ENCODE measurements at places on chromosomes 4 and X.

- no peak for DNase-seq
Observed at GRCh38 chr4:26715636-26716242, 131.9 kb downstream of the TBC1D19 start.

DNA sequence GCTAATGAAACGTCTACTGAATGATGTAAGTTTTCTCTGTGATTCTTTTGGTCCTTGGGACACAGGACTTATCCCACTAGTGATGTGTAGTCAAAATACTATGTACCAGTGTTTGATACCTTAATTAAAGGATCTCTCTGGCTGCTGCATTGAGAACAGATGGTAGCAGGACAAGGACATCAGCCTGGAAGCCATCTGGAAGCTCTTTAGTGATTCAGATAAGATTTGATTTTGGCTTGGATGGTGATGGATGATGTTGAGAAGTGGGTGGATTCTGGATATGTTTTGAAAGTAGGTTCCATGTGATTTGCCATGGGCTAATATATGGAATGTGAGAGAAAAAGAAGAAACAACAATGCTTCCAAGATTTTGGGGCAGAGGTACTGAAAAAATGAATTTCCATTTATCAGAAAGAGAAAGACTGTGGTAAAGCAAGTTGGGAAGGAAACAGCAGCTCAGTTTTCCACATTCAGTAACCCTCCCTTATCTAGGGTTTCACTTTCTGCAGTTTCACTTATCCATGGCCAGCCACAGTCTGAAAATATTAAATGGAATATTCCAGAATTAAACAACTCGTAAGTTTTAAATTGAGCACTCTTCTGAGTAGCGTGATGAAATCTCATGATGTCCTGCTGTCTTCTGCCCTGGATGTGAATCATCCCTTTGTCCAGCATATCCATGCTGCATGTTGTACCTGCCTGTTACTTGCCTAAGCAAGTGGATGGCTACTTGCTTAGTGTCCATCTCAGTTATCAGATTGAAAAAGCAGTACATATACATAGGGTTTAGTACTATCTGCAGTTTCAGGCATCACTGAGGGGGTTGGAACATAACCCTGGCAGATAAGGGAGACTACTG, 15.6 kb downstream of the CD38 start:
- DNase-seq: no peak

- DNase-seq: peak; percentile 89
Observed at GRCh38 chr4:78032446-78032845, 24.7 kb upstream of the FRAS1 start.

DNA sequence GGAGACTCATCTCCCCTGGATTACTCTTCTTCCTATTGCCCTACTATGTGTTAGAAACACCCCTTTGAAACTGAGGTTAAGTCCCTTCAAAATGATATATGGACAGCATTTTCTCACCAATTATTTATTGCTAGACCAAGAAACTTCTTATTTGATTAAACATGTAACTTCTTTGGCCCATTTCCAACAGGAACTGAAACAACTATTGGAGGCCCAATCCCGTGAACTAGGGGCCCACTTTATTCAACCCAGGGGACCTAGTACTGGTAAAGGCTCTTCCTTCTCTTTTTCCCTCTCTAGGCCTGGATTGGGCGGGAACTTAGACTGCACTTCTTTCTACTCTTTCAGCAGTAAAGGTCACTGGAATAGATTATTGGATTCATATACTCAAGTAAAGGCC, 16.7 kb upstream of the COL25A1 start:
- no peak for DNase-seq

DNA sequence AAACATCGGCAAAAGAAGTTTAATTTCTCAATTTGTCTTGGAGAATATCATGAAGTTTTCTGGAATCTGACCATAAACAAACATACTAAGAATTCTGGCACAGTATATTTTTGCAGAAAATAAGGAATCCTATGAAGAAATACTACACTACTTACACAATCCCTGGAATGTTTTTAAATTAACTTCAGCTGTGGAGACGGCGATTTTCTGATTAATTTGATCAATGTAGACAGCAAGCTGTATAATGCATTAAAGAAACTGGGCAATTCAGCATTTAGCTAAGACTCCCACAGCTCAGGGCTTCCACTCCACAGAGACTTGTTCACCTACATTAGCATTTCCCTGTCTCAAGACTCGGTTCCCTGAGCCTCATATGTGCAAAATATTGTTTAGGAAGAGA, 12.2 kb downstream of the EGFL6 start:
- DNase-seq: no peak

DNA sequence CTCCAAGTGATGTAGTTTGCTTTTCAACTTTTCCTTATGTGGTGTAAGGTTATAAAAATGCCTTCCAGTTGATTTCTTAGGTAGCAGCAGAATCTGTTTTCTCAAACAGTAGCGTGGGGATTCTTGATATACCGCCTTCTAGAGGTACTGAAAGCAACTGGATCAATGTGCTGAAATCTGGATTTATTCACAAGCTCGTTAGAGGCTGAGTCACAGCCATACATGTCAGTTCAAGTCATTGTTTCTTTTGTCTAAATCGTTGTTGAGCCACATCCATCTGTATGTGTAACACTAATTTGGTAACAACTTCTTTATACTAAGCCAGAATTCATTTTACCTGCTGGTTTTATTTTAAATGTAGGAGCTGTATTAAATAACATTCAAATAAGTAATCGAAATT, 200.0 kb upstream of the MAD2L1 start:
- DNase-seq: no peak
